ENCODE measurements at places on chromosomes 16 and 17.

DNA sequence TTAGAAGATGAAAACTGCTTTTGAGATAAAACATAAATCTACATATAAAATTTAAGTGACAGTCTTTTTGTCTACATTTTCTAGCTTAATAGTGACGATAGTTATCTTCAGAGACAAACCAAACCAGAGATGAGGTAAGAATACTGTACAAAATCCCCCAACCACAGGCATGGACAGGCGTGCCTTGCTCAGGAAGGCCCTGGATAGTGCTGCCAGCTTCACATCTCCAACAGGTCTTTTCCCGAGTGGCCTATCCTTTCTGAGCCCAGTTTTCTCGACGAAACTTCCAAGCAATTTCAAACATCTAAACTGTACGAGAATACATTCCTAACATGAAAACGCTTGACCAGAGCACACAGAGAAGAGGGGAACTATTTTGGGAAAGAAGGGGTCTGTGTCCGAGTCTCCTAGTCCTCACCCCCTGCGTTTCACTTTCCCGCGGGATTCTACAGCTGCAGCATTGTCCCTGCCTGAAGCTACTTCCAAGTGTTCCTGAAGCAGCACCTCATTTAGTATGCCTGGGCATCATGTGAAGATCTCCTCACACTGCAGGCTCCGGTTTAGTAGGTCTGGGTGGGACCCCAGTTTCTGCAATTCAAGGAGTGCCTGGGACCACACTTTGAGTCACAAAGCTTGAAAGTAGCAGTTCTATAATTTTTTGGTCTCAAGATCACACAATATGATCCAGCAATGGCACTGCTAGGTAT is 37.8 kb downstream of the GNA13 start:
- DNase-seq = no peak
- no peaks in the 10 kb centered on the region for H3K27me3 ChIP-seq
- peak overlapping the region; percentile 42 for H3K27ac ChIP-seq
- H3K36me3 ChIP-seq = peaks cover 11% of the 10 kb centered on the region
- H3K4me3 ChIP-seq = no peak overlapping the region

GRCh38 chr16:4260360-4260759 is 12.5 kb downstream of the TFAP4 start:
- peaks cover 16% of the 10 kb centered on the region for H3K36me3 ChIP-seq
- H3K27me3 ChIP-seq = no peaks in the 10 kb centered on the region
- no peak overlapping the region for H3K4me3 ChIP-seq
- no peak for DNase-seq
- H3K4me1 ChIP-seq = peaks cover 15% of the 10 kb centered on the region

GRCh38 chr16:27242868-27243590 is 25.5 kb downstream of the NSMCE1 start:
- no peaks in the 10 kb centered on the region for H3K36me3 ChIP-seq
- H3K27ac ChIP-seq = peak overlapping the region; percentile 18
- no peaks in the 10 kb centered on the region for H3K27me3 ChIP-seq
- DNase-seq = no peak

- no peak overlapping the region for H3K27ac ChIP-seq
- no peak overlapping the region for H3K4me3 ChIP-seq
- no peaks in the 10 kb centered on the region for H3K36me3 ChIP-seq
- no peaks in the 10 kb centered on the region for H3K27me3 ChIP-seq
- DNase-seq = no peak
Observed at GRCh38 chr16:77041468-77041867, 149.5 kb upstream of the MON1B start.

DNA sequence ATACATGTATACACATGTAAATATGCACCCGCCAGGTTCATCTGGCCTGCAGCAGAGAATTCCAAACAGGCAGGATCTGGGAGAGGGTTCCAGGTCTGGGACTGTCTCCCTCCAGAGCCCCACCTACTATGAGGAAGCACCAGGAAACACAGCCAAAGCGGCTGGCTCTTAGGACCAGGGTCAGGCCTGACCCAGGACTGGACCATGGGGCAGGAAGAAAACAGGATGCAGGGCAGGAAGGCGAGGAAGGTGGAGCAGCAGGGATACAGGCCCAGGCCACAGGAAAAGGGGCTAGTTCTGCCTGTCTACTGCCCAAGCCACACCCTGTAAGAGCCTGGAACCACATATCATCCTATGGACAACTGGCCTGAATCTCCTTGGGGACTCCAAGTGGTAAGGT is 2.2 kb downstream of the HID1 start:
- DNase-seq = no peak
- H3K27ac ChIP-seq = peak overlapping the region; percentile 58
- no peaks in the 10 kb centered on the region for H3K36me3 ChIP-seq
- peaks cover 28% of the 10 kb centered on the region for H3K27me3 ChIP-seq

DNA sequence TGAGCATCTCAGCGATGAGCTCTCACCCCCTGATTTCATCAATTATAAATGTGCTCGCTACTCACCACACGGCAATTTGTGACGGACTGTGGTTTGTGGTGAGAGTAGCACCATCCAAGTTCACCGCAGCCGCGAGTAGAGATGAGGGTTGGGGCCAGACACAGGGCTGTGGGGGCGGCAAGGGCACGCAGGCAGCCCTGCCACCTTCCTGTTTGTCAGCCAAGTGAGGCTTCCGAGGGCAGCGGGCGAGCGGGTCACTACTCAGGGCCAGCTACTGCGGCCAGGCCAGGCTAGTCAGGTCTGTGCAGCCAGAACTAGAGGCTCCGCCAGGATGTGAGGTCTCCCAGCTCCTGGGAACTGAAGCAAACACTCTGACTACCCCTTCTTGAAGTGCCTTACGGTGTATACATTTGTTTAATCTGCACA is 39.6 kb upstream of the MEOX1 start:
- no peak overlapping the region for H3K4me3 ChIP-seq
- no peaks in the 10 kb centered on the region for H3K27me3 ChIP-seq
- no peaks in the 10 kb centered on the region for H3K36me3 ChIP-seq
- DNase-seq = no peak

GRCh38 chr16:64590513-64590912 is 531.4 kb downstream of the CDH11 start:
- no peak for DNase-seq
- no peak overlapping the region for H3K4me3 ChIP-seq
- H3K27ac ChIP-seq = no peak overlapping the region
- no peaks in the 10 kb centered on the region for H3K27me3 ChIP-seq
- H3K36me3 ChIP-seq = no peaks in the 10 kb centered on the region
- H3K4me1 ChIP-seq = no peaks in the 10 kb centered on the region

- DNase-seq = no peak
- no peak overlapping the region for H3K4me3 ChIP-seq
- no peaks in the 10 kb centered on the region for H3K36me3 ChIP-seq
- H3K27ac ChIP-seq = no peak overlapping the region
- peaks cover 8% of the 10 kb centered on the region for H3K27me3 ChIP-seq
Observed at GRCh38 chr17:27797390-27798091, 2.8 kb downstream of the NOS2 start.

GRCh38 chr17:44467108-44467507 is 36.1 kb downstream of the GPATCH8 start:
- no peaks in the 10 kb centered on the region for H3K27me3 ChIP-seq
- peaks cover 53% of the 10 kb centered on the region for H3K4me1 ChIP-seq
- no peaks in the 10 kb centered on the region for H3K36me3 ChIP-seq
- H3K27ac ChIP-seq = peak overlapping the region; percentile 81

DNA sequence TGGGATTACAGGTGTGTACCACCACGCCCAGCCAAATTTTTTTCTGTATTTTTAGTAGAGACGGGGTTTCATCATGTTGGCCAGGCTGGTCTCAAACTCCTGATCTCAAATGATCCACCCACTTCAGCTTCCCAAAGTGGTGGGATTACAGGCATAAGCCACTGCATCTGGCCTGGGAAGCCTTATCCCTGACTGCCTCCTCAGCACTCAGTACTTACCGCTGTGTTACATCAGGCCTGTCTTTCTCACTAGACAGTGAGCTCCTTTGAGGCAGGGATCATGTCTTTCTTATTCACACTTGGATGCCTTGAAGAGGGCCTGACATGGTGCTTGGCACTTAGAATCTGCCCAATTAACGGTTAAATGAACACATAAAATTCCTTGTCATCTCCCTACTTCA is 56.3 kb upstream of the MTMR4 start:
- DNase-seq = no peak
- no peaks in the 10 kb centered on the region for H3K27me3 ChIP-seq
- H3K4me3 ChIP-seq = no peak overlapping the region
- H3K27ac ChIP-seq = no peak overlapping the region

- H3K4me3 ChIP-seq = no peak overlapping the region
- DNase-seq = no peak
- no peaks in the 10 kb centered on the region for H3K27me3 ChIP-seq
- H3K36me3 ChIP-seq = no peaks in the 10 kb centered on the region
- no peak overlapping the region for H3K27ac ChIP-seq
Observed at GRCh38 chr17:8593276-8593675, 37.2 kb downstream of the MYH10 start.

- no peak for DNase-seq
- H3K36me3 ChIP-seq = no peaks in the 10 kb centered on the region
- peak within 1 kb of the TSS; percentile 65 for H3K4me3 ChIP-seq
- H3K27ac ChIP-seq = no peak within 1 kb of the TSS
Observed at GRCh38 chr16:57284209-57284951, at the start of gene PLLP. Gene PLLP, minus strand, starts transcription at chr16:57284672. Its CDS starts 132 bp downstream, at chr16:57284540.

- no peak for DNase-seq
- H3K36me3 ChIP-seq = no peaks in the 10 kb centered on the region
- H3K27ac ChIP-seq = no peak overlapping the region
- H3K4me1 ChIP-seq = no peaks in the 10 kb centered on the region
Observed at GRCh38 chr17:79981090-79981489, 54.6 kb downstream of the TBC1D16 start.

GRCh38 chr16:84055801-84056634 is 13.4 kb upstream of the SLC38A8 start:
- H3K4me3 ChIP-seq = no peak overlapping the region
- no peaks in the 10 kb centered on the region for H3K4me1 ChIP-seq
- no peaks in the 10 kb centered on the region for H3K27me3 ChIP-seq
- no peak overlapping the region for H3K27ac ChIP-seq

- H3K4me1 ChIP-seq = peaks cover 17% of the 10 kb centered on the region
- no peak for DNase-seq
- H3K27me3 ChIP-seq = no peaks in the 10 kb centered on the region
- no peak overlapping the region for H3K4me3 ChIP-seq
- H3K36me3 ChIP-seq = peaks cover 26% of the 10 kb centered on the region
Observed at GRCh38 chr16:84500531-84500930, 3.9 kb downstream of the MEAK7 start.

DNA sequence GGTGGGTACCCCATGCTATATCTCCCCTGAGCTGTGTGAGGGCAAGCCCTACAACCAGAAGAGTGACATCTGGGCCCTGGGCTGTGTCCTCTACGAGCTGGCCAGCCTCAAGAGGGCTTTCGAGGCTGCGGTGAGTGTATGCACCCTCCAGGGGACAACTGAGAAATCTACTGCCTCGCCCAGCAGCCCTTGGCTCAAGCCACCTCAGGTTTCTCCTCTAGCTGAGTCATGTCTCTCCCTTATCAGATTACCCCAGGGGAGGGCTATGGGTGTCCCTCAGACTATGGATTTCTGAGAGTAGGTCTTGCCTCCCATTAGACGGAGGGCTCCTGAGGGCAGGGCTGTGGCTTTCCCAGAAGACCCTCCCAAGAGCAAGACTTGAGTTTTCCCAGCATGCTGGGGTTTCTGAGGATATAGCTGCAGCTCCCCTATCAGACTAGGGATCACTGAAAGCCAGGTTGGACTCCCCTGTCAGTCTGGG is 6.7 kb downstream of the NEK8 start:
- no peak overlapping the region for H3K27ac ChIP-seq
- H3K36me3 ChIP-seq = no peaks in the 10 kb centered on the region
- no peaks in the 10 kb centered on the region for H3K27me3 ChIP-seq
- H3K4me1 ChIP-seq = no peaks in the 10 kb centered on the region
- no peak overlapping the region for H3K4me3 ChIP-seq

GRCh38 chr17:37516127-37516571 is 26.5 kb downstream of the DUSP14 start:
- H3K4me3 ChIP-seq = no peak overlapping the region
- no peaks in the 10 kb centered on the region for H3K4me1 ChIP-seq
- no peaks in the 10 kb centered on the region for H3K36me3 ChIP-seq
- H3K27me3 ChIP-seq = no peaks in the 10 kb centered on the region
- H3K27ac ChIP-seq = no peak overlapping the region

- no peaks in the 10 kb centered on the region for H3K4me1 ChIP-seq
- no peaks in the 10 kb centered on the region for H3K27me3 ChIP-seq
- H3K36me3 ChIP-seq = no peaks in the 10 kb centered on the region
- no peak overlapping the region for H3K27ac ChIP-seq
Observed at GRCh38 chr16:83705856-83706255, 101.9 kb upstream of the HSBP1 start.

Data from gastrocnemius medialis (tissue), 4 donors.